Naive thymus-derived CD4-positive, alpha-beta T cell (primary cell): ENCODE measurements at places on chromosomes 4 and X. TPM values are rescaled to one million over a fixed set of nuclear protein-coding genes. Genes with fewer than 3 reads are reported as not detected.

The CLDN22 gene
- total RNA-seq: not detected

The NAA15 gene
- total RNA-seq: 58.8 TPM

The GRPEL1 gene
- 34.5 TPM for total RNA-seq

The ETDA gene
- not detected for total RNA-seq

The MAGEC3 gene
- total RNA-seq: not detected
